ENCODE measurements at places on chromosomes 2 and 18. TPM values are rescaled to one million over a fixed set of nuclear protein-coding genes. Genes with fewer than 3 reads are reported as not detected.

The COL6A3 gene
- 184 TPM for polyA plus RNA-seq

DNA sequence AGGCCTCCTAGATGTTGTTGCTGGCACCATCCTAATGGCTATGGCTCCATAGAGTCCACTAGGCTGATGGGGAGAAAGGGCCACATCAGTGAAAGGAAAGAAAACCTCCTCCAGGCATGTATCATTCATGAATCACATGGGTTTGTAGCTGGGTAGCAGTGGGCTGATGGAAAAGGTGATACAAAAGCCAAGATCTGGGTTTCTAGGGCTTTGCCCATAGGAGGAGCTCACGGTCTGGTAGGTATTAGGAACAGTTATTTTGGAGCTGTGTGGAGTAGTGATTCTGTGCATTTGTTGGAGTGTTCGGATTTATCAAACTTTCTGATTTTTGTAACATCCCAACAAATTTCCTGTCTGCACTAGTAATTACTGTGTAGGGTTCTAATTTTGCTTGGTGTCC is 259.2 kb downstream of the SLC4A3 start:
- DNase-seq, result no peak

GRCh38 chr2:162044586-162044985 is 29.4 kb downstream of the DPP4 start:
- DNase-seq, result no peak

DNA sequence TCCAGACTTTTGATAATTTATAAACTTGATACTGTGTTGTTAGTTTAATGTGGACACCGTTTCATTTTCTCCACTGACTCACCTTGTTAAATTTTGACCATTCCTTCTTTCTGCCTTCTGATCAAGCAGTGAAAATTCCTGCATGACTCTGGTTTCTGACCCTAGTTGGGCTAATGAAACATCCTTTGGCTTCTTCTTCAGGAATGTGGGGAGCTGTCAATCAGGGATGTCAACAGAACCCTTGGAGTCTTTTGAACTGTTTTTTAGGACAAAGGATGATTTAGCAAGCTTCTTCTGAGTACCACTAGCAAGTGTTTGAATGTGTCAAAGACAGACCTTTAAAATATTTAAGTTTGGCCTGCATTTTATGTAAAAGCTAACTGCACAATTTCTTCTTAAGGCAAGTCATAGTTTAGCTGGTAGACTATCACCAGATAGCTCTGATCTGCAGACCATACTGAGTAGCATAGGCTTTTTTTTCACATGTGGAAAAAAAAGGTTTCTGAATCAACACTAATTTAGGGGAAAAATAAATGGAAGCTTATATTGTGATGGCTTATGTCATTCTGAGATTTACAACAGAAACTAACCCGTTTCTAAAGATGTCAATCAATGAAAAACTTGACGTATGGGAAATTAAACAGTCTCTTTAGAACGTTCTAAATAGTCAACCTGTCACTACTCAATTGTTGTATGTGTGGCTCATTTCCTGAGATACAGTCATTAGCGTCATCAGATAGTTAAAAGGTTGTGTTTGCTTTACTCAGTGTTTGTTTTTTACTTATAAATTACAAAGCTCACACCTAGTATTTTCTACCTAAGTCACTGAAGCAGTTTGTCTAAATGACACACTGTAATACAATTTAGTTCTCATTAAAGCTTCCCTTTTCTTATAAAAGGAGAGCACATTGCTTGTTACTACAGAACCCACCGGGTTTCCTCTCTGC is 311.4 kb downstream of the PTPRM start:
- DNase-seq, result no peak

DNA sequence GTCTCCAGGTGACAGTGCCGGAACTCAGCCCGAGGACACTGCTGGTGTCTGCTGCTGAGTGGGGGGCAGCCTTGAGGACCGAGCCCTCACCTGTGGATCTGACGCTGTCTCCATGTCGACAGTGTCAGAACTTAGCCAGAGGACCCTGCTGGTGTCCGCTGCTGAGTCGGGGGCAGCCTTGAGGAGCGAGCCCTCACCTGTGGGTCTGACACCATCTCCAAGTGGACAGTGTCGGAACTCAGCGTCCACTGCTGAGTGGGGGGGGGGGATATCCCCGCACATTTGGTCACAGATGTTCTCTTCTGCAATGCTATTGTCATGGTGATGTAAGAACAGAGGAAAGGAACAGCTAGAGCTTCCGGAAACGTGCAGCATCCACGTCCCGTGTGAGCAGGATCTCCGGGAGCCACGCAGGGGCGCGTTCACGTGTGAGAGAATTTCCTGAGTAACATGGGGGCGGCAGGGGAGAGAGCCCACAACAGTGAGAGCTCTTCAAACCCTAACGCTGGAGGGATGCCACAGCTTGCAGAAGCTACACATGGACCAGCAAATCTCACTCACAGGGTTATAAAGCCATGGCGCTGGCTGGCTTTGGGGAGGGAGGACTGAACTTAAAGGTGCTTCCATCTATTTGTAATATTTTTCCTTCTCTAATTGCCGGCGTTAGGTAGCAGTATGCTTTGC is 250.7 kb upstream of the SALL3 start:
- no peak for DNase-seq

- DNase-seq, result no peak
These were observed 7.8 kb upstream of the PAX3 start for GRCh38 chr2:222306393-222307142.

The DNAH6 gene
- 0.82 TPM for polyA plus RNA-seq

The PSMA8 gene
- polyA plus RNA-seq, result not detected

GRCh38 chr18:25305584-25305983 is 46.4 kb downstream of the ZNF521 start:
- DNase-seq, result no peak

The CNTNAP5 gene
- not detected for polyA plus RNA-seq

DNA sequence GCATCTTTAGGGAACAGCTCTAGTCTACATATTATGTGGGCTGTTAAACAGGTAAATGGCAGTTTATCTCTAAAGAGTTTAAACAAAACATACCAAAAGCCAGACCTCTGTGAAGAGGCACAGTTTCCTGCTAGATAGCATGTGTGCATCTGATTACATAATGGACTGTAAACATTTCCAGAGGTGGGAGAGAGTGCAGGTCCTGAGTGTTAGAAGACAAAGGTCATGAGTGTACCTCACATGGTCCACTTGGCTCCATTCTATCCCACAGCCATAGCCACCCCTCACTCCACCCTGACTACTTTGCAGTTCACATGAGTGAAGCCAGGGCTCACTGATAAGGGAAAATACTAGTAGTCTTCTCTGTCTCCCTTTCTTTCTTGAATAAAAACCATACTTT is 233.4 kb downstream of the MTX2 start:
- DNase-seq, result no peak

The RESP18 gene
- polyA plus RNA-seq, result not detected

GRCh38 chr2:4780679-4781078 is 911.5 kb upstream of the SOX11 start:
- DNase-seq, result no peak

DNA sequence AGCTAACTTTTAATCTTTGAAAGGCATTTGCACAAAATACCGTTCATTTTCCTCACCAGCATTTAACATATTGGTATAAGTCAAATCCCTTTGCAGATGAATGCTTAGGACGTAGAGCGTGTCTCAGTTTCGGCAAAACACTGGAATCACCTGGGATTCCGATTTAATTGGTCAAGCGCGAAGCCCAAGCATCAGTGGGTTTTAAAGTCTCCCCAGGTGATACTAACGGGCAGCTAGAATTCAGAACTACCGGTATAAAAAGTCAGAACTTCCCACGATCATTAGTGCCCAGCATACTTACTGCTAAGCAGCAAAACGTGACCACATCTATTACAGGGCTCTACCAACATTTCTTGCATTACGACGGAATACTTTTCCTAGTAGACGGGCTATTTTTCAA is 24.6 kb downstream of the ALPK2 start:
- DNase-seq, result peak; percentile 44

DNA sequence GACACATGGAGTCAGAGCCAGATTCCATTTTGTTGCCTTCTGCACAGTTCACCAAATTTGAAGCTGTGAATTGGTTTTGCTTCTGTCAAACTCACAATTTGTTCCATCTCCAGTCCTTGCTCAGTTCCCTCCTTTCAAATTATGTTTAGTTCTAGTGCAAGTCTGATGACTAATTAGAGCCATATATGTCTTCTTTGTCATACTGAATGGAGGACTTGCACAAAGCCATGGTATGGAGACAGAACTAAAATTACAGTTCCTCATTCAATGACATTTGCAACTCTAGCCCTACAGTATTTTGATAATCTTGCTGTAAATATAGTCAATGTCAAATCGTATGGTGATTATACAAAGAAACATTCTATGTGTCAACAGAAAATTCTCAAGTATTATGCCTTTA is 936.9 kb upstream of the CELF4 start:
- DNase-seq, result no peak

The KCNK3 gene
- polyA plus RNA-seq, result 1.4 TPM

GRCh38 chr2:207370646-207371045 is 159.1 kb upstream of the CREB1 start:
- DNase-seq, result no peak

The ABCB11 gene
- polyA plus RNA-seq, result 0.09 TPM

DNA sequence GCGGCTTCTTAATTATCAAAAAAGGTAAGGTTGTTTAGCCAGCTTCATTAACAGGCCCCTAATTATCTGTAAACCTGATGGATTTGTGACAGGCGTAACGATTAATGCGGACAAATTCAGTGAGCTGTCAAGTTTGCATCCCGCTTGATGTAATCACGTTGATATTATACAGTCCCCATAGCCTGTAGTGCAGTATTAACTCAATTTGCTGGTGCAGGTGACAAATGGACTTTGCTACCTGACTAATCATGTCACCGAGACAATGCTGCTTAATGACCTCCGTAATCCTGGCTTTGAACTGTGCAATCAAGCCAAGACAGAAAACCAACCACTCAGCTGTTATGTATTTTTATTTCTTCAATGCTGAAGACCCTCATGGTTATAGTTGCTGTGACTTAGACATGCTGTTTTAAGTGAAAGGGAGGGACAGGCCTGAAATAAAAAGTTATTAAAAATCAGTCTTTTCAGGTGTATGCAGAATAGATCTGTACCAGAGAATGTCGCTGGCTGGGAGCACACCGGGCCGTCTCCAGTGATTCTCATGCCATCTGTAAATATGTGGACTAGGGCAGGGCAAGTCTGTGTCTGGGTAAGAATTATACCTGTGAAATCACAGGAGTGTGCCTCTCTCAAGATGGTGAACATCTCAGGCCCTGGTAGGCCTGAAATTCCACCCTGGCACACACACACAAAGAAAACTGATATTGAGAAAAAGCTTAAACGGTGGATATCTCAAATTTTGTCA is 4.3 kb downstream of the TSHZ1 start:
- no peak for DNase-seq

The ANXA4 gene
- 227 TPM for polyA plus RNA-seq

- no peak for DNase-seq
These were observed 1719.2 kb upstream of the PIK3C3 start for GRCh38 chr18:40235836-40236235.
